Muscle of arm (tissue), 14 donors: ENCODE measurements at places on chromosomes 6 and 20. TPM values are rescaled to one million over a fixed set of nuclear protein-coding genes. Genes with fewer than 3 reads are reported as not detected.

DNA sequence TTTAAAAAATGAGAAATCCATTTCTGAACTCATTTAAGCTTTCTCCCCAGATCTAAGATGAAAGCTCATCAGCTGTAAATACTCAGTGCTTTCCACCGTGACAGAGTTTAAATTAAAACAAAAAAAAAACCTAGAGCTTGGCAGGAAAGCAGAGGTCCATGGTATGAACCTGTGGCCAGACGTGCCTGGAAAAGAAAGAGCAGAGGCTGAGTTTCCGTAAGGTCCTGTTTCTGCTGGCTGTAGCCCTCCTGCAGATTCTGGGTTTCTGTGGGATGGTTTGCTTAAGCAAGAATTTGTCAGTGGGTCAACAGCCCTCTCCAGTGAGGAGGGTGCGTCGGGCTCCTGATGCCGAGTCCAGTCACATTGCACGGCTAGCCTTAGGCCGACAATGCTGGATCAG is 383.2 kb downstream of the SAMD5 start:
- no peak for DNase-seq

GRCh38 chr6:47852727-47853126 is 70.9 kb downstream of the OPN5 start:
- no peak for DNase-seq

- no peak for DNase-seq
Observed at GRCh38 chr6:26059941-26060340, 27.3 kb upstream of the HFE start.

GRCh38 chr6:49333345-49334125 is 129.5 kb downstream of the MMUT start:
- DNase-seq = no peak

DNA sequence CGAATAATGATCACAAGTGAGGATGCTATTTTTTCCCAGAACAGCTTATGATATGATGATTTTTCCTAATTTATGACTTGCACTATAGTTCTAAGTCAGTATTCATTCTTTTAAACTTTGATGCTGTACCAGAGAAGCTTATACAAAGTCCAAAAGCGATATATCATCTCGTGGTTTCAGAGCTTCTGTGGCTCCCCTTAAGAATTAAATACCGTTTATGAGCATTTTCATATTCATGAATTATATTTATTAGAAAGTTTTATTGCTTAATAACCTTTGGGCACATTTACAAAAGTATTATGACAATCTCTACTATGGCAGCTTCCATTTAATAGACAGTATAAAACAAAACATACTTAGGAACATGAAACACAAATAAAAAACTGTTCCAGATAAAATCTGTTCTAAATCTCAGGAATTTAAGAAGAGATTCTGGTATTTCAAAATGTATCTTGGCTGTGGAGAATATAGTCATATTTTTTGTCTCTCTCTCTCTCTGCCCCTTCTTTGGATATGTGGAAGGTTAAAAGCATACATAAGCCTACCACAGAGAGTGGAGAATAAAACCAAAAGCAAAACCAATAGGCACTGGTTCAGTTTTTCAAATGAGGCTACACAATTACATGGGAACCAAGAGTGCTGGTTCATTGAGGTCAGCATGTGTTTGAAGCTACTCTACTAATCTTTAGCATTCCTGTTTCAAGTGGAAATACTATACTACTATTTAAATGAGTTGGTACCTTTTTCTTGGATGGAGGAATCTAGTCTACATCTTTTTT is 884.5 kb upstream of the GJE1 start:
- no peak for DNase-seq

DNA sequence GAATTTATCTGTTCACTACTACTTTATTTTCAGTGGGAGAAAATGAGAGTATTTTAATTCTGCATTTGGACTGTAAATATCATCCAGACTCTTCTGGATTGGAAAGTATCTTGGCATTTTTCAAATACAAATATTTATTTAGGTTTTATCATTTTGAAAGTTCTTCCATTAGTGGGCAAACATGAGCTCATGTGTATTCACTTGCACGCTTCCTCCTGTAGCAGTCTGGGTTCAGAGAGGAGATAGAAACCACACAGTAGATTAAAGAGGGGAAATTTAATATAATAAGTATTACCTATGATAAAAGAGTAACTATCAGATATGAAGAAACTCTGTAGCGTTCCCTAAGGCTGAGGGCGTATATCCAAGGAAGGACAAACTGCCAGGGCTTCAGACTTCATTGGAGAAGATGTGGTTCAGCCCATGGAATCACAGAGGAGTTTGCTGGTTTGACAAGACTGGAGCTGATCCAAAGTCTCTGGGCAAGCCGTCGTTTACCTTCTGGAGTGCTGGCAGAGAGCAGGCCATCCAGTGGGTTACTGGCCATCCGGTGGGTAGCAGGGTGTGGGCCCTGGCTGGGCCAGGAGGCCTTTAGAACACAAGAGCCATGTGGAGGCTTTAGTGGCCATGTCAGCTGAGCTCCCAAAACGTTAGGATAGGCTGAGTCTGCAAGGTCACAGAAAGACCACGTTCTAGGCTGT is 44.3 kb downstream of the KCNS1 start:
- no peak for DNase-seq

DEFB116 gene
- not detected for polyA plus RNA-seq

GMDS gene
- 9.5 TPM for polyA plus RNA-seq
